COLO829 (cell line): ENCODE measurements at places on chromosomes 12 and 14.

GRCh38 chr12:108837239-108837638 is 20.1 kb downstream of the SSH1 start:
- no peak for DNase-seq

DNA sequence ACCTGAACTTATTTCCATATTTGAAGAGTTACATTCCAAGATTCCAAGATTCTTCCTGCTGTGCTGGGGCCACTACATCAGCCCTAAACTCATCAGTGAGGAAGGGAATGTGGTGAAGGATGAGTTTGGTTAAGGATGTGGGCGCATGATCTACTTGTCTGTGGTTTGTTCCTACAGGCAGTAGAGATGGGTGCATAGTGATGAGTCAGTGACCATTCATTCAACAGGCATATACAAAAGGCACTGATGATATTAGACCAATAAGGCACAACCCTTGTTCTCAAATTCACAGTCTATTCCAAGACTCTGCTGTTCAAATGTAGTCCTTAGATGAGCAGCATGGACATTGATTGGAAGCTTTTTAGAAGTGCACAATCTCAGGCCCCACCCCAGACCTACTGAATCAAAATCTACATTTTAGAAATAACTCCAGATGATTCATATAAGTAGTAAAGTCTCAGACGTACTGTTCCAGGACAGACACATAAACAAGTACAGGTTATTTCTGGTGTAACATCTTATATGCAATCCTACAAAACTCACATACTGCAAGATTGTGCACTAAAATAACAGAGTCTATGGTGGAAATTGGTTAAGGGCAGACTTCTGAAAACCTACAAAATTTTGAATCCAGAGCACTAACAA is 47.7 kb upstream of the MAP3K9 start:
- peak; percentile 42 for DNase-seq

GRCh38 chr14:72318648-72319047 is 386.4 kb downstream of the RGS6 start:
- DNase-seq = no peak

DNA sequence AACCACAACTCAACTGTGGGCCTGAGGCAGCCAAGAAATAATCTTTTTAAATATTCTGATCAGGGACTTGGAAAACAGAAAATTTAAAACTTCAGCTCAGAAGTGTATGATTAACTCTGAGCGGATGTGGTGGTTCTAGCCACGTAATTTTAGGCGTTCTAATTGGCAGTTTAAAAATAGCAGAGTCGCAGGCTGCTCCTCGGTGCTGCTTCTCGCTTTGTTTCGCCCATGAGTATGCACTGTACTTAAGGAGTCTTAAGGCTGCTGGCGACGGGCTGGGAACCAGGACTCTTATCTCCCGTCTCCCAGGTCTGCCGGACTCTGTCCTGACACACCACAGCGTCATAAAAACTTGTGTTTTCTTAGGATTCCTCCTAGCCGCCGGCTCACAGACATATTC is 113.4 kb upstream of the PELI2 start:
- DNase-seq = no peak

DNA sequence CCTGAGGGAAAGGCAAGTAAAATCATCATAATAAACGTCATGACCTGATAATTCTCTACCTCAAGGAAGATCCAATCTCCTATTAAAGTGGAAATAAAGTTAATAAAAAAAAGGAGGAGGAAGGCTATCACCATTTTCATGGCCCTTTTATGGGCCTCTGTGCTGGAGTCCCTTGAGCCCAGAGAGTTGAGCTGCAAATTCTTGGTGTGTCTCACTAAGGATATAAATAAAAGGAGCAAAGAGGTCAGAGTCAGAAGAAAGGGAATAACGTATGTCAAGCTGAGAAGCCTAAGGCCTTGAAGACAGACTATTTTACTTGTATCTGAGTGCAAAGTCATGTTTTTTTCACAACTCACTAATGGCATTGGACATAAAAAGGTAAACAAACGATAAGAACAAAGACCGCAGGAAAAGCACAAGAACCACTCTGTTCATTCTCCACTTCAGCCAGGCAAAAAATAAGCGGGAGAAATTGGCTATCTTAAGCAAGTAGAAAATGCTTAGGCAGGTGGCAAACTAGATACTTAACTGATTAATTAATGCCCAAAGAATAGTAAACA is 12.0 kb upstream of the SMIM10L1 start:
- no peak for DNase-seq

GRCh38 chr12:128180166-128180565 is 86.8 kb upstream of the TMEM132C start:
- DNase-seq = no peak

GRCh38 chr14:26791117-26791806 is 193.4 kb upstream of the NOVA1 start:
- no peak for DNase-seq

DNA sequence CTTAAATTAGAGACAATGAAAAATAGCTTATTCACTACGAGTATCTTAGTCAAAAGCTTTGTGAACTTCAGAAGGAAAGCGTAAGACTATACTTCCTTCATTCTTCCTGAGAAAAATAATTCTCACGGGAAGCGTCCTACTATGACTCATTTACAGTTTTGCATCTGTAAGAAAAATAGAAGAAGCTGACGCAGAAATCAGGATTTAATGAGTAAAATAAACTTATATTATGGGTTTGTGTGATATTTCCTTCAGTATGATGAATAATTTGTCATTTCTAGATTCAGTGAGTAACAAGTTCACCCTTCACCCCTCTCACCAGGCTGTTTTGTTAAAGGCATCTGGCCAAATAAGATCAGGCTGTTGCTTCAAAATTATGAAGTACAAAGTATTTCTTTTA is 17.8 kb upstream of the PDE3A start:
- no peak for DNase-seq

- DNase-seq = no peak
These were observed 66.0 kb upstream of the NRXN3 start for GRCh38 chr14:78104160-78104559.

GRCh38 chr14:84988357-84988756 is 541.6 kb upstream of the FLRT2 start:
- no peak for DNase-seq

GRCh38 chr14:75496755-75497154 is 25.5 kb upstream of the BATF start:
- DNase-seq = no peak

GRCh38 chr14:22939684-22940083 is 10.5 kb upstream of the PRMT5 start:
- DNase-seq = no peak

GRCh38 chr12:117890644-117891043 is 78.1 kb downstream of the KSR2 start:
- no peak for DNase-seq

- no peak for DNase-seq
These were observed 35.4 kb upstream of the AACS start for GRCh38 chr12:125029761-125030358.

DNA sequence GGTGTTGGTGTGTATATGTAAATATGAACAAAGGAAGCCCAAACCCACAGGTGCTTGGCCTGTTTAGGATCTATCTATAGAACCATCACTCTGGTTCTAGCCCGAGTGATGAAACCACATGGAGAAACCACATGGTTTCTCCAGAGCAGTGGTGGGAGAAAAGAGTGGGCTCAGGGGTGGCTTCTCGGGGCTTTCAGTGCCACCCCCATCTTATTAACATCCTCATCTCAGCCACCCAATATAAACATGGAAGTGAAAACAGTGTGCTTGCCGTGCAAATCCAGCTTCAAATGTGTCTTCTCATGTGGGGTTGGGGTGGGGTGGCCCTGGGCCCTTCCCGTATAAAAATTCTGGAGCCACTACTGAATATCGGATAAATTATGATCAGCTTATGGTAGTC is 109.0 kb downstream of the STAB2 start:
- DNase-seq = no peak

DNA sequence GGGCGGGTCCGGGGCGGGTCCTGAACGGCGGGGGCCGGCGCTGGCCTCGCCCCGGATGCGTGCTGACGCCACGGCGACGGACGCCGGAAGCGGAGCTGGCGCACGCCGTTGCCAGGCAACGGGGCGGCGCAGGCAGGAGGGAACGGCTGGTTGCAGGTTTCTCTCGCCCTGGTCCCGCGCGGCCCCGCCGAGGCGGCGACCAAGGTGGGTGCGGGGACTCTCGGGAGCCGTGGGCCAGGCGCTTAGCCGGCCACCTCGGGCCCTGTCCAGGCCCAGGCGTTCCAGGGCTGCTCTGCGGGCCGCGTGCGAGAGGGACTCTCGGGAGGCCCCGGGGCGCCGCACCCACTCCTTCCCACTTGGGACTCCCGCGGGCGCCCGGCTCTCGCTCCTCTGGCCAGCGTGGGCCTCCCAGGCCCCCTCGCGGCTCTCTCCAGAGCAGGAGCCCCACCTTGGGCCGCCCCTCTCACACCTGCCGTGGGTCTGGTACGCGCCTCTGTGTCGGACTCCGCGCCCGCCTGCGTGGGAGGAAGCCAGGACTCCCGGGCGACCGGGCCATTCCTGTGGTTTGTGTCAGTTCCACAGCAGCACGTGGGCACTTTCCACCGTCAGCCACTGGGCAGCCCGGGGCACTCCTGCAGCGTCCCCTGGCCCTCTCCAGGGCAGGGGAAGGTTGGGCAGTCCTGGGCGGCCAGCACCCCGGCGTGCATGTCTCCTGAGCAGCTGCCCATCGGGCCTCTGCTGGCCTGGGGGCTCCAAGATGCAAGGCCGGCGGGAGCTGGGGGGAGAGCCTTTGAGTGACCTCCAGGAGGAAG is at the start of gene CLBA1:
Gene CLBA1 (plus strand): TSS at position 114 of the 812 bp plus-strand sequence. CDS start 644 bp downstream, at position 758.
- peak; percentile 98 for DNase-seq

- DNase-seq = no peak
These were observed 110.2 kb downstream of the PPP2R5E start for GRCh38 chr14:63432888-63433552.

GRCh38 chr12:48197549-48197970 is 5.5 kb downstream of the OR10AD1 start:
- DNase-seq = peak; percentile 57
